ENCODE measurements at places on chromosomes 2 and 18.

- no peak for DNase-seq
Measured at GRCh38 chr2:9266711-9267110, 60.1 kb downstream of the ASAP2 start.

GRCh38 chr2:102317715-102318114, 6.4 kb downstream of the IL1RL1 start:
- peak; percentile 41 for DNase-seq

- DNase-seq: no peak
Measured at GRCh38 chr2:136361521-136361920, 243.6 kb upstream of the CXCR4 start.

DNA sequence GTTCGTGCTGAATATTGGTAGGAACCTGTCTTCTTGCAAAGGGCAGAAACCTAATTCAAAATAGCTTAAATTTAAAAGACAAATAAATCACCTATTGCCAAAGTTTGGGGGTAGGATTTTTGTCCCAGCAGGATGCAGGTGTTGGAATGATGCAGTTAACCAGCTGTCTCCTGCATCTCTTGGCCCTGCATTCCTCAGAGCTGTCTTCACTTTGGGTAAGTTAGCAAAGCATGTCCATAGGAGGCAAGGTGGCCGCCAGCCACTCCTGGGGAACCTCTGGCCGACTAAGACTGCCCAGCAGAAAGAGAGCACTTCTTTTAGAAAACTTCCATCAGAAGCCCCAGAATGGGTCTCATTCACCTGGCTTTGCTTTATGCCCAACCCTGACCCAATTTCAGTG, 20.5 kb upstream of the NYAP2 start:
- no peak for DNase-seq

- DNase-seq: no peak
Measured at GRCh38 chr18:6054256-6054842, 159.0 kb upstream of the TMEM200C start.

- no peak for DNase-seq
Measured at GRCh38 chr18:36307513-36307912, 10.0 kb downstream of the FHOD3 start.

GRCh38 chr2:68478688-68479087, 11.3 kb downstream of the APLF start:
- DNase-seq: no peak

DNA sequence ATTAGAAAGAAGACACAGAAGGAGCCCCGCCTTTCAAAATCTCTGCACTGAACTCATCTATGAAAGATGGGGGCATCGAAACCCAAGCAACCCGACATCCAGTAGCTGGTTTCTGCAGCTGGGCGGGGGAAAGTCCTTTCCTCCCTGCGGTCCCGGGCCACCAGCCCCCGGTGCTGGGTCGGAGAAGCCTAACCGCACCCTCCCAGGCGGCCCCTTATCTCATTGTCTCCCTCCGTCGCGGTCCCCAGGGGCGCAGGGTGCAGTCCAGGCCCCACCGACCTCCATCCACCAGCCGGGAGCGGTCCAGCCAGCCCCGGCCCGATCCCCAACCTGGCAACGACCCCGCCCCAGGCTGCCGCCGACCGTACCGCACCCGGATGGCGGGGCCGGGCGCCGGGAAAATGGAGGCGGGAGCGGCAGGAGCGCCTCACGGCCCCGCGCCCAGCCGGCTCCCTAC, 452 bp downstream of the RAPH1 start:
- DNase-seq: peak; percentile 14

- no peak for DNase-seq
Measured at GRCh38 chr18:6719098-6719846, 10.2 kb upstream of the ARHGAP28 start.

DNA sequence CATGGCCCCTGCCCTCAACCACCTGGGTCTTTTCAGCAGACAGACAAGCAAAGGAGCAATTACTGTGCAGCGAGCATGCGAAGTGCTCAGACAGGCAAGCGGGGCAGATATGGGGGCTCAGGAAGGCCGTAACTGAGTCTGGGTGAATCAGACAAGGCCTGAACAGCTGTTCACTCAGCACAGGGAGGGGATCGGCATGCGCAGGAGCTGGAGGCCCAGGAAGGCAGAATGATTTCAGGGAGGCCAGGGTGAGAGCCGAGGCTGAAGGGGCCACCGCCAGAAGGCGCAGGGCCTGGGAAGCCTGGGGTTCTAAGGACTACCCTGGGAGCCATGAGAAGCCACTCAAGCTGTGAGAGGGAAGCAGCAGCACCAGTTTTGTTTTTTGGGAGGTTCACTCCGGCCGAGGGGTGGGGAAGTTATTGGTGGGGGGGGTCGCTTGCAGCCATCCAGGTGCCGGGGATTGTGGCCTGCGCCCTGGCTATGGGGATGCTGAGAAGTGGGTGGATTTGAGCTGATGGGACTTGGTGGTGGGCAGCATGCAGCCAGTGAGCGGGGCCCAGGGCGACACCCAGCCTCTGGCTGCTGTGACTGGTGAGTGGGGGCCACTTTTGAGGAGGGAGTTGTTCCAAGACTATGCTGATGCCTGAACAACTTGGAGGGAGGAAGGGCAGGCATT, 132.2 kb downstream of the TSN start:
- no peak for DNase-seq

- DNase-seq: no peak
Measured at GRCh38 chr2:110807522-110807921, 75.1 kb downstream of the ACOXL start.

- no peak for DNase-seq
Measured at GRCh38 chr18:49371073-49371472, 89.4 kb downstream of the DYM start.

GRCh38 chr2:204260162-204260877, 285.0 kb upstream of the PARD3B start:
- DNase-seq: peak; percentile 70

DNA sequence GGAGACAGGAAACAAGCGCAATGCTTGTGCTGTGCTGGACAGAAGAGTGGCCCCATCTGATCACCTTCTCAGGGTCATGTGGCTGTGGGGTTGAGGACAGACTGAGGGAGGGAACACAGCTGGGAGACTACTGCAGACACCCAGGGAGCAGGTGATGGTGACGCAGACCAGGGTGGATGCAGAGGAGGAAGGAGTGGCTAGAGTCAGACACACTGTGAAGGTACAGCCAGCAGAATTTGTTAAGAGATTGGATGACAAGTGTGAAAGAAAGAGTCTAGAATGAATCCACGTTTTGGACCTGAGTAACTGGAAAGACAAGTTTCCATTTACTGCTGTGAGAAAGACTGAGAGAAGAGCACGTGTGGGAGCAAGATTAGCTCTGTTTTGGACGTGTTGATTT, 15.9 kb upstream of the POMC start:
- DNase-seq: peak; percentile 28

DNA sequence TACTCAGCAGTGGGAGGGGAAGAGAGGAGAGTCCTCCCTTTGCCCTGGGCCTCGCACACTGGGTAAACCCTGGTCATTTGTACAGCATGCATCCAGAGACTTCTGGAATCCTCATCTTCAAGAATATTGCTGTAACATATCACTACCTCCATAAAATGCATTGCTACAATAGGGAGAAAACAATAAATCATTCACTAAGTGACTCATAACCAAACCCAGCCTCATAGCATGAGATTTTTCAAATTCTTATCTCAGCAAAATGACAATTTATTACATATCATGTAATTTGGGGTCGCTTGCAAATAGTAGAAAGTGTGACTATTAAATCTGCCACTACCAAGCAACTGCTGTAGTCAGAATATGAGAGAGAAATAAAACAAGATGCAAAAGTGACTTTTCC, 189.4 kb downstream of the ALK start:
- no peak for DNase-seq

DNA sequence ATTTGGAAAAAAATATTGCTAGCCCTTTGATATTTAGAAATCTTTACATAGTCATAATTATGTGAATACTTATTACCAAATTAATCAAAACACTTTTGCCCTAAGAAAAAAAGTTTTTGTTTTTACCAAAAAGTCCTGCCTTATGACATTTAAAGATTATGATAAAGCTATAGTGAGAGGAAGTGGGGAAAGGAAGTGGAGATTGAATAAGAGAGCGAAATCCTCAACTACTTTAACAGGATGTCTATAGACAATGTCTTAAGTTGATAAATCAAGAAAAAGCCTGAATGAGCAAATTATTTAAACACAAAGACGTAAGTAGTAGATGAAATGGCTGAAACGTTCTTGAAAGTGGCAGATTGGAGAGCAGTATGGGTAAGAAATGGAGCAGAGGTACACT, 20.9 kb upstream of the VPS54 start:
- DNase-seq: no peak

DNA sequence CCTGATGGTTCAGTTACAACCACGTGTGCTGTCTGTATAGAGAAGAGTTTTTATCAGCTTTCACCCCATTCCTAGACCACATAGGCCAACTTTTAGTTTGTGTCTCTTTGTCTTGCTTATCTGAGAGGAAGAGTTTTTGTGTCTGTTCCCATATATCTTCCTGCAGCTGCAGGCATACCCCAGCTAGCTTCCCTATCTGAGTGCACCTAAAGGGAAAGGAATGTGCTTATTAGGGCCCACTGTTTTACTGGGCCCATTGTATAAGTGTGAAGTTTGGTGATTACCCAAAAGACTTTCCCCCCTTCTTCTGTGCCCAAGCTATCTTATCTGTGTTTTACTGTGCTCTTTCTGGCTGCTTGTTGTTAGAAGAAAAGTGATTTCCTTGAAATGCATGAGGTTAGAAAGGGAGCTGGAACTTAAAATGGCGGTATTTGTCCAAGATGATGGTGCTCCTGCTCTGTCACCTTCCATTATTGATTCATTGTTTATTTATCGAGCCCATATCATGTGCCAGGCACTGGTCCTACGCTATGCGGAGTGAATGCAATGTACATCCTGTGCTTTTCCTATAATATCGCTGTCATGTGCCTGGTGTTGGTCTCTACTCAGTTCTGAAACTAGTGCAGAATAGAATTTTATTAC, 57.2 kb downstream of the NYAP2 start:
- no peak for DNase-seq

GRCh38 chr2:122486705-122487415, 731.4 kb downstream of the TSN start:
- no peak for DNase-seq

- no peak for DNase-seq
Measured at GRCh38 chr18:55228707-55229106, 269.4 kb upstream of the CCDC68 start.

DNA sequence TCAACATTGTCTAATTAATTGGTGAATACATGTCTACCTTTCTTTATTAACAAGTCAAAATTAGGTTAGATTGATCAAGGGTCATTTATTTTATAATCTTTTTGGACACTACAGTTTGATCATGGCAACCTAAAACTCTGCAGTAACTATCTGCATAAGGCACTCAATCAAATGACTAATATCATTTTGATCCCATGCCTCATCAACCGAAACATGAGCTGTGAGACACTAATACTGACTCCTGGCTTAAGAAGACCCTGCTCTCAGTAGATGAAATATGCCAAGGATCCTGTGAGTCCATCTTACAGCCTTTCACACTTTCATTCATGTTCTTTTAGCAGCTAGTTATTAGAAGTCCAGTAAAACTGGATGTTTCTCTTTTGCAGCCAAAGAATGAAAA, 169.4 kb upstream of the CAVIN2 start:
- no peak for DNase-seq

DNA sequence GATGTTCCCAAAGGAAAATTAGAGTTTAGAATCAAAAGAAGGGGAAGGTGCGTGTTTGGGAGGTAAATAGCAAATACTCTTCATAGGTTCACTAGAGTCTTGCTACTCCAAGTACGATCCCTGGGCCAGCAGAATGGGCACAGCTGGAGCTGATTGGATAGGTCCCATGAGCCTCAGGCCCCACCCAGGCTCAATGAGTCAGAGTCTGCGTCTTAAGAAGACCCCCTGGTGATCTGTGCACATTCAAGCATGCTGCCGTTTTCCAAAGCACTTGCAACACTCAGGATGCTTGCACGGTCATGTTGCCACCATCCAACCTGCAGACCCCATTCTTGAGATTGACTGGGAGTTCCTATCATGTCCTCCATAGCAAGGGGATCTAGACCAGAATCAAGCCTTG, 40.5 kb downstream of the ABCG8 start:
- DNase-seq: no peak

DNA sequence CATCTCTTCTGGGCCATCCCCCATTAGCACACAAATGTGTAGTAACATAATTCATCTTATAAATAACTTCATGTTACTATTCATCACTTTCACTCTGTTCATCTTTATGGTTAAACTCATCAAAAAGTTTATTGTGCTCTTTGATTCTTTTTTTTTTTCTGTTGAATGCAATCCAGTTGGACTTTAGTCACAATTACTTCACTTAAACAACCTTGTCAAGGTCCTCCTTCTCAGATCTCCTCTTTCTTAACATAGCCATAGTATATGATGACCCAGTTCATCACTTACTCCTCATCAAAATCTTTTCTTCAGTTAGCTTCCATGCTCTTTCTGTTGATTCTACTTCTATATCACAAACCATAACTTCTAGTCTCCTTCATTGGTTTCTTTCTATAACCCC, 80.2 kb upstream of the ZC3H15 start:
- no peak for DNase-seq

GRCh38 chr2:55033076-55033742, 17.0 kb downstream of the RTN4 start:
- DNase-seq: no peak

Measured in HT-29 (cell line).